ENCODE measurements at places on chromosomes 7 and 10.

DNA sequence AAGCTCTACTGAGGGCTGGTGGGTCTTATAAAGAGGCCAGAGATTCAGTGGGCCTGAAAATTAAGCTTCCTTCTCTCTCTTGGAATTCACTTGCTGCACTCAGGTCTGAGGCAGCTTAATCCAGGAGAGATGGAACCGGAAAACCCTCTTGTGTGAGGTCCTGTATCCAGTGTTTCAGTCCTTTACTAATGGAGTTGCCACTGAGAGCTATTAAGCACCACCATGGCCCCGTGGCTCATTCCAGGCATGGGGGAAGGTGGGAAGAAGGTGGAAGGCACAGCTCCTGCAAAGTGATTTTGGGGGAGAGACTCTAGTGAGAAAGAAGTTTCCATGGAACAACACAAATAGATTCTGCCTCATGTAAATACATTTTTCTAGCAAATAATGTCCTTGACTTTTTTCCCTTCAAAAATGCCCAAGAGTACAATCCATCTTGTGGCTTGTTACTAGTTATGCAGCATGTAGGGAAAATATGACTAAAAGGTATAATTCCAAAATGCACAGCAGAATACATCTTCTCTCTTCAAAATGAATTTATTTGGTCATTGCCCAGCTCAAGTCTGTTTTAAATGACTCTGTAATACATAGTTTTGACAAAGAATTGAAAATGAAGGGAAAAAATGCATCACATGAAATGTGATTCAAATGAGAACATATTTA, 46.7 kb upstream of the FOXI2 start:
- no peak for DNase-seq

DNA sequence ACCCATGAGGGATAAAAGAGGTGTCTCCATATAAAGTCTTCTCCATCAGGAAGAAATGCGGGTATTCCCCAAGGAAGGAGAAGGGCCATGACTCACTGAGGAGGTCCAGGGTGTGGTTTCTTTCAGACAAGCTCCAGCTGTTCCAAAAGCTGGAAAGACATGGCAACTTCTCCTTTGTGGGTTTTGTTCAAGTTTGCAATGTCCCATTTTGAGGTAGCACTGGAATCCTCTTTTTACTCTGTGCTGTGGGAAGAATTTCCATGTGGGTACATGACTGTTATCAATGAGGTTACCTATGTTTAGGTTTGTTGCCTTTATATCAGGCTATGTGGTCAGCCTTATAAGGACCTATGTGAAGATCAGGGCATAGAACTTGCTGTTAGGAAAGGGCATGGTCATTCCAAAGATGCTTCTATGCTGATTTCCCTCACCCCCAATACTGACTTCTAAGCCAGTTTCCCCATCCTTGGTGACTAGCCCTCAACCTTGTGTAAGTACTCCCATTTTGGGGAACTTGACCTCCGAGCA, 697.5 kb downstream of the INHBA start:
- DNase-seq: no peak

GRCh38 chr7:19747740-19748339, 25.6 kb downstream of the TMEM196 start:
- no peak for DNase-seq

- no peak for DNase-seq
Measured at GRCh38 chr10:133310399-133310755, 1.7 kb downstream of the ZNF511 start.

DNA sequence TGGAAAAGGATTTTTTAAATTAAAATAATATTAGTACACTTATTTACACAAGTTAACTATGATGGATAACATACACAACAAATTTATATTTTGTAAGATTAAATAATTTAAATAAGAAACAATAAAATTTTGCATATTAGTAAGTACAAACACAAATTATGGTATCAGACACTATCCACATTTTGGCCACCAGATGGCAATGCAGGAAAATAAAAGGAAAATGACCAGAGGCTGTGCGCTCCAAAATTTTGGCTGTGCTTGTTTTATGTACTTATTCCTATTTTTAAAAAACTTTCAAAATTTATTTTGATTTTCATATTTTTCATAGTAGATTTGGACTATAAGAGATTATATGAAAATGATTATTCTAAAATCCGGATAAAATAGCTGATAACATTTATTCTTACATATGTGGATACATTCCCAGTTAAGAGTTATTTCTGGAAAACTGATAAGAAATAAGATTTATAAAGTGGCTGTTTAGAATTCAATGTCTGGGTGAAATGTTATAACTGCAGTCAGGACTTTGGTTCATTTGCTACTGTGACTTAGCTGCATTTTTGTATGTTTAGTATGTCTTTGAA, 274.7 kb upstream of the HGF start:
- DNase-seq: no peak

GRCh38 chr7:95871075-95871848, 98.9 kb downstream of the DYNC1I1 start:
- DNase-seq: no peak
